ENCODE measurements at places on chromosomes 12 and 14. TPM values are rescaled to one million over a fixed set of nuclear protein-coding genes. Genes with fewer than 3 reads are reported as not detected.

Gene NOVA1
- total RNA-seq = 45.1 TPM

Gene IGFBP6
- 116 TPM for total RNA-seq

Gene MUCL1
- not detected for total RNA-seq

Gene KLRD1
- total RNA-seq = 0.82 TPM

Gene CACNA2D4
- 49.8 TPM for total RNA-seq

Measured in camera-type eye (tissue), 1 donor.